Activated naive CD4-positive, alpha-beta T cell treated with anti-CD3 and anti-CD28 coated beads, Interleukin-2, amount 50 U/mL, for 16 hours (primary cell): ENCODE measurements at places on chromosomes 5 and 9.

GRCh38 chr5:66538531-66538930, 57.7 kb upstream of the MAST4 start:
- no peak for DNase-seq

- no peak for DNase-seq
These were observed 51.8 kb downstream of the SLC1A3 start for GRCh38 chr5:36658038-36658756.

GRCh38 chr5:68344447-68345111, 129.0 kb downstream of the PIK3R1 start:
- DNase-seq: no peak

GRCh38 chr5:149857499-149857898, 87.1 kb downstream of the PDE6A start:
- no peak for DNase-seq

DNA sequence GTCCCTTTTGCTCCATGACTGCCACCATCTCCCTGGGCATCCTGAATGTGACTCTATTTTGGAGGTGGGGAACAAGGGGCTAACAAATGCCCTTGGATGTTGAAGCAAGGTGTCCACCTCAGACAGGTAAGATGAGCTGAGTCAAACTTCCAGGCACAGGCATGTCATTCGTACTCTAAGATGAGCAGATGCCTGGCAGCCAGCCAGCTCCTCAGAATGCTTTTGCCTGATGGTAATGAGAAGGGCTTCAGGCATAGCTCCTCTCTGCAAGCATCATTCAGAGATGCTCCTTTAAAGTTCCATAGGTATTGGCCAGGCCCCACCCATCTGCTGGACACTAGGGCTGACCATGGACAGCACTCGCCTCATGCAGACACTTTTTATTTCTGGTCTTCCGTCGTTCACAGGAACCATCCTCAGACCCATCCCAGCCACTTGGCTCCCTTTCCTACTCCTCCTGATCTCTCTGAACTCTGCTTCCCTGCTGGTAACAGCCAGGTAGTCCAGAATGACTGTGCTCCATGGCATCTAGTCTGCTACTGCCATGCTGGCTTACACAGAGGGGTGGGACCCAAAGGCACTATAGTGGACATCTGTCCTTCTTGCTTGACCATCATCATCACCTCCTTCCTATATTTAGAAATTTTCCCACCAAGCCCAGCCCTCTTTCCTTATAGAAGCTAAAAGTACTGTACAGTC, 118.8 kb downstream of the GLIS3 start:
- no peak for DNase-seq

DNA sequence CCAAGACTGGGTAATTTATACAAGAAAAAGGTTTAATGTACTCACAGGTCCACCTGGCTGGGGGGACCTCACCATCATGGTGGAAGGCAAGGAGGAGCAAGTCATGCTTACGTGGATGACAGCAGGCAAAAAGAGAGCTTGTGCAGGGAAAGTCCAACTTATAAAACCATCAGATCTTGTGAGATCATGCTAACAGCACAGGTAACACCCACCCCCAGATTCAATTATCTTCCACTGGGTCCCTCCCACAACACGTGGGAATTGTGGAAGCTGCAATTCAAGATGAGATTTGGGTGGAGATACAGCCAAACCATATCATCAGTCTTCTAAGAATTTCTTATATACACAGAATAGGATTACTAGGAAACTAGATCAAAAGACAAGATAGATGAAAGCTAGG, 555.6 kb downstream of the PRR16 start:
- DNase-seq: no peak

DNA sequence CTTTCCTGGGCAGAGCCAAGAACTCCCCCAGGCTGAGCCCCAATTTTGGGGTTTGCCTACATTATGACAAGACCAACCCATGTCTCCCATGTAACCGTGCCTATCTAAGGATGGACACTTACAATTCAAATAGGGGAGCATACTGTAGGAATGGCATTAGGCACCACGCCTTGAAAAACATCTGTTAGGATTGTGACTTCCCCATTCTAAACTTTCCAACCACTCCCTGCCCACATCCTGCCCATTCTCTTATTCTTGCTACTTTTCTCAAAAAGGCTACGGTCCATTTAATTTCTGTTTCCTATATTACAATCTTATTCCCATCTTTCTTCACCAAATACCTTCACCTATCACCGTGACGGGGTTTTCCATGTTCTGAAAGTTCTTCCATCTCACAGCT, 99.2 kb downstream of the LPAR1 start:
- DNase-seq: no peak

DNA sequence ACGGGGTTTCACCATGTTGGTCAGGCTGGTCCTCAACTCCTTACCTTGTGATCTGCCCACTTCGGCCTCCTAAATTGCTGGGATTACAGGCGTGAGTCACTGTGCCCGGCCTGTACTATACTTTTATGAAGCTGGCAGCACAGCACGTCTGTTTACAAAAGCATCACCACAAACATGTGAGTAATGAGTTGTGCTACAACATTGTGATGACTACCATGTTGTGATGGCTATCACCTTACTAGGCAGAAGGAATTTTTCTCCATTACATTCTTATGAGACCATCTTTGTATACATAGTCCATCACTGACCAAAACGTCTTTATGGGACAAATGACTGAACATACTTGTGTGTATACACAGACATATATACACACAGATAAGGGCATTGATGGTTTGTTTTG, 1019.0 kb downstream of the CDH18 start:
- no peak for DNase-seq

GRCh38 chr5:78727786-78728761, 79.5 kb upstream of the LHFPL2 start:
- no peak for DNase-seq

DNA sequence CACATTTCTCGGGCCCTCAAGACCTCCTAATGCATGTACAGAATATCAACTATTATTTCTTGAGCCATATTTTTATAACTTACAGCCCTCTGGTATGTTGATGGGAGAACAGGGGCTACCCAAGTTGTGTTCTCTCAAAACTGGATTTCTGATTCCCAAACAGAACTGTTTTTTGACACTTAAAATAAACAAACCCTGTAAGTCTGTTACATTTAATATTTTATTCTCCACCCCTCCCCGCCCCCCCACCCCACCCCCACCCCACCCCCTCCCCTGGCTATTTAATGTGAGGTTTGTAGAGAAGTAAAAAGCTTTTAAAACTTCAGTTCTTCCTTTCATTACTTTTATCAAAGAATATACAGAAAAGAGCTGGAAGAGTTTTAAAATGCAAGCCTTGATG, 77.9 kb downstream of the FOXB2 start:
- DNase-seq: no peak

DNA sequence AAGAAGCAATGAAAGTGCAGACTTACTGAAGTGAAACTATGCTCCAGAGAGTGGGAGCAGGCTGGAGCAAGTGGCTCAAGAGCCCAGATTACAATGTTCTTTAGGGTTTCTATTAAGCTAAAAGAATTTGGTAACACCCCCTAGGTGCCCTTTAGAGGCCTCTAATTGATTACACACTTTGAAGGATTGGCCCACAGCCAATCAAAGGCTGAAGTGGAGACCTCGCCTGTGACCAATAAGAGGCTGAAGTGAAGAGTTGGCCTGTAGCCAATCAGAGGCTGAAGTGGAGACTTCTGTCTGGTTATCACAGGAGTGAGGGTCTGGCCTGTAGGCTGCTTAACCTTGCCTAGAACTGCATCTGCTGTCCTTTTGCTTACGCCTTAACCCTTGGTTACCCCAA, 46.7 kb upstream of the SPATA31C2 start:
- no peak for DNase-seq

GRCh38 chr9:119240546-119240945, 128.7 kb downstream of the BRINP1 start:
- DNase-seq: no peak

DNA sequence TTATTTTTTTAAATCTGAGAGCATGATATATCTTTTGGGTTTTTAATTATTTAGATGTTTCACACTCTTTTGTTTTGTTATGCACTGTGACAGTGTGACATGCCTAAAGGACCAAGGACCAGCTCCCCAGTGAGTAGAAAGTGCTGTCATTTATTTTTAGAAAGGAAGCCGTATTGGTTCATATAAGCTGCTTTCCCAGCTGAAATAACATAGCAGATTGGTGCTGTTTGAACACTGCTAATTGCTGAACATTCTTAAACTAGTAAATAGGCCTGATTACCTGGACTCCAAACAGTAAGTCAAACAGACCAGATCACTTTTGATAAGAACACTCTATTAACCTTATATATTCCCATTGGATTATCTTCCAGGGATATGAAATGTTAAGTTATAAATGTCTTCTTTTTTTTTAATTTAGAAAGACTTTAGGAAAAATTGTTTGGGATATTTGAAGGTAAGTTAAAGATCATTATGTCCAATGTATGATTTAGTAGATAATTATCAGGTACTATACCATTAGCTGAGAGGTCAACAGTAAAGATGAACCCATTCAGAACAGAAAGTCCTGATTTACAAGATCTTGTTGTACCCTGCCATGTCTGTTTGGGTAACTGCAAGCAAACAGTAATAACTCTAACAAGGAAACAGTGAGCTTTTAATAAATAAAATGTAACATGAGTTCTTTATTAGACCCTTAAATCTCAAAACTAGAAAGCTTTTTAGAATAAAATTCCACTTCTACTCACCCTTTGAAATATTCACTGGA, 27.8 kb upstream of the ELL2 start:
- no peak for DNase-seq

DNA sequence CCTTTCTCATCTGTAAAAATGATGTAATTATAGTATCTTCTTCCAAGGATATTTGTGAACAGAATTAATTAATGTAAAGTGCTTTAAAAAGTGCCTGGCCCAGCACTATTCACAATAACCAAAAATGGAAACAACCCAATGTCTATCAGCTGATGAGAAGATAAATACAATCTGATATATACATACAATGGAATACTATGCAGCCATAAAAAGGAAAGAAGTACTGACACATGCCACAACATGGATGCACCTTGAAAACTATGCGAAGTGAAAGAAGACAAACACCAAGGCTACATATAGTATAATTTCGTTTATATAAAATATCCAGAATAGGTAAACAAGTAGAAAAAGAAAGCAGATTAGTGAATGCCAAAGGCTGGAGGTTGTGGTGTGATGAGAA, 24.1 kb downstream of the DPYSL3 start:
- DNase-seq: no peak

DNA sequence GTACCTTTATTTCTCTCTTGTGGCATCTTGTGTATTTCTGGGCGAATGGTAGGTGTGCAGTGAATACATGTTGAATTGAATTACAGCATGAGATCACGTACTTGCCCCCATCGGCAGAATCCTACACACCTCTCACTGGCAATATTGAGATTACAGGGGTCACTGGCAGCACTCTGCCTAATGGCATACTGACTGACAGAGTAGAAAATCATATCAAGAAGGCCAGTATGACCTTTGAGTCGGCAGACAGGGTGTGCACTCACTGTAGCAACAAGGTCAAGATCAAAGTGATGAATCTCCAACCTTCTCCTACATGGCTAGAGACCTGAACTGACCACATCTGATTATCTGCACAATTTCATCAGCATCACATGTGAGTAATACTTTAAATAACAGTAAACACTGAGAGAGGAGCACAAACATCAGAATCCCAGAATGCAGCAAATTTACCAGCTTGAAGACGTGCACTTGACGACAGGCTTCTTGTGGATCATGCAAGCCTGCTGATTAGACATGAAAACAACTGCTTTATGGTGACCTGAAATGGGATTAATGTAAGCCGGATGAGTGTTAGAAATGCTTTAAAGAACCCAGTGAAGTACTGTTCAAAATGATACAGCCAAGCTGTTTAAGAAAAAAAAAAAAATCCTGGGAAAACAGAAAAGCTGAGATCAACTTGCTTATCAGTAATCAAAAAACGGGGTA, 267.1 kb upstream of the EFNA5 start:
- DNase-seq: no peak

GRCh38 chr5:16461026-16461425, 4.6 kb downstream of the ZNF622 start:
- DNase-seq: no peak

GRCh38 chr9:115340314-115340713, 222.4 kb upstream of the TNC start:
- no peak for DNase-seq

- no peak for DNase-seq
These were observed 33.8 kb downstream of the WNK2 start for GRCh38 chr9:93217706-93218105.

DNA sequence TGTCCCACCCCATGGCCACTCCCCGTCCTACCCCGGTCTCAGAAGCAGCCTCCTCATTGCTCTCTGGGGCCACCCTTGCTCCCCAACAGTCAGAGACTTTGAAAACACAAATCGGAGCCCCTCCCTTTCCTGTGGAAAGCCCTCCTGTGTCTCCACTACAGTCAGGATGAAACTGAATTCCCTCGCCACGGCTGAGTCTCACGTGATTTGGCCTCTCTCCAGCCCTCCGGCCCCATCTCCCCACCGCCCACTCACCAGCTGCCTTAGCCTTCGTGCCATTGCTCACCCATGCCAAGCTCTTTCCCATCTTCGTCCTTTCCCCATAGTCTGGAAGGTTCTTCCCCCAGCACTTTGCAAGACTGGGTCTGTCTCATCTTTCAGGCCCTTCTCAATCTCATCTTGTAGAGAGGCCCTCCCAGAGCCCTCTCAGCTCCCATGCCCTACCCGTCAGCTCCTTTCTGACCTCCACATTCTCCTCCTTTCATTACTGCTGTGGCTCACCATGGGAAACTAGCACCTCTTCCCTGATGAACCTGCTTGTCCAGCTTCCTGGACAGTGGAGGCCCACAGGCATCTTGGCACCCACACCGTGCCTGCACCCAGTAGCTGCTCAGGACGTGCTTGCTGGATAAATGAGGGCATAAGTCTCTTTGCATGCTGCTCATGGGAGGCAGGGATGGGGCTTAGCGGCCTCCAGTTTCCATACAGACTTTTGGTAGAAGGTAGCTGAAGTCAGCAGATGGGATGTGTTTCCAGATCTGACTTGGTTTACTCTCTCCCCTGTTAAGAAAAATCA, 126.4 kb upstream of the COL5A1 start:
- no peak for DNase-seq

DNA sequence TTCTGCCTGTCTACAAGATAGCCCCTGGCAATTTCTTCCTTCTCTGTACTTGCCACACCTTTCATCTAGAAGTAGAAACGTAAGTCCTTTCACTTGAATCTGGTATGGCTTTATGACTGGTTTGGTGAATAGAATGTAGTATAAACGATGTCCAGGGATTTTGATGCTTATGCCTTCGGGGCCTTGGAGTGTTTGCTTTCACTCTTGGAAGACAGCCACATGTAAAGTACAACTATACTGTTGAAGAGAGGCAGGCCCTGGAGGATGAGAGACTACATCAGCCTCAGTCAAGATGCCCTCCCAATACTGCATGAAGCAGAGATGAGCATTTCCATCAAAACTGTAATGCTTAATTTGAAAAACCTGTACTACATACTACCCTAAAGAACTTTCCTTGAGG, 553.8 kb upstream of the C9orf72 start:
- no peak for DNase-seq
